ENCODE measurements at places on chromosomes 1 and 21.

GRCh38 chr1:166600574-166600973, 238.7 kb upstream of the POGK start:
- H3K4me3 ChIP-seq, result no peak overlapping the region
- peaks cover 3% of the 10 kb centered on the region for H3K27me3 ChIP-seq
- no peak overlapping the region for H3K27ac ChIP-seq
- no peak for DNase-seq

GRCh38 chr1:186873687-186874086, 44.9 kb downstream of the PLA2G4A start:
- H3K4me1 ChIP-seq, result no peaks in the 10 kb centered on the region
- no peak for DNase-seq
- H3K27ac ChIP-seq, result no peak overlapping the region
- H3K4me3 ChIP-seq, result no peak overlapping the region
- no peaks in the 10 kb centered on the region for H3K36me3 ChIP-seq
- H3K27me3 ChIP-seq, result no peaks in the 10 kb centered on the region

DNA sequence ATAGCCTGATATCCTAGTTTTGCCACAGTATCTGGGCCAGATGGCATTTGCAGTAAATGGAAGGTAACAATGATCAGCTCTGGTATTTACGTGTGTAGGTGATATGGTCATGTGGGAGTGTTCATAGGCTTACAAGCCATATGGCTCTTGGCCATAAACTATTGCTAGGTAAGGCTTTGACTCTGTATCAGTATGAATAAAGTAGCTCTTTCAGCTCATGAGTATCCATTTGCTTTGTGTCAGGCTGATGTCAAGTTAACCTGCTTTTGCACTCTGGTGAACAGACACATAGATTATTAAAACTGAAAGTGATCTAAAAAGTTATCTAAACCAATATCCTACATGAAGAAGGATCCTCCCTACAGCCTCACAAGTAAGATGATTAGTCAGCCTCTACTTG, 69.0 kb downstream of the DDR2 start:
- H3K36me3 ChIP-seq, result no peaks in the 10 kb centered on the region
- no peak overlapping the region for H3K27ac ChIP-seq
- DNase-seq, result no peak
- no peaks in the 10 kb centered on the region for H3K27me3 ChIP-seq
- no peaks in the 10 kb centered on the region for H3K4me1 ChIP-seq

DNA sequence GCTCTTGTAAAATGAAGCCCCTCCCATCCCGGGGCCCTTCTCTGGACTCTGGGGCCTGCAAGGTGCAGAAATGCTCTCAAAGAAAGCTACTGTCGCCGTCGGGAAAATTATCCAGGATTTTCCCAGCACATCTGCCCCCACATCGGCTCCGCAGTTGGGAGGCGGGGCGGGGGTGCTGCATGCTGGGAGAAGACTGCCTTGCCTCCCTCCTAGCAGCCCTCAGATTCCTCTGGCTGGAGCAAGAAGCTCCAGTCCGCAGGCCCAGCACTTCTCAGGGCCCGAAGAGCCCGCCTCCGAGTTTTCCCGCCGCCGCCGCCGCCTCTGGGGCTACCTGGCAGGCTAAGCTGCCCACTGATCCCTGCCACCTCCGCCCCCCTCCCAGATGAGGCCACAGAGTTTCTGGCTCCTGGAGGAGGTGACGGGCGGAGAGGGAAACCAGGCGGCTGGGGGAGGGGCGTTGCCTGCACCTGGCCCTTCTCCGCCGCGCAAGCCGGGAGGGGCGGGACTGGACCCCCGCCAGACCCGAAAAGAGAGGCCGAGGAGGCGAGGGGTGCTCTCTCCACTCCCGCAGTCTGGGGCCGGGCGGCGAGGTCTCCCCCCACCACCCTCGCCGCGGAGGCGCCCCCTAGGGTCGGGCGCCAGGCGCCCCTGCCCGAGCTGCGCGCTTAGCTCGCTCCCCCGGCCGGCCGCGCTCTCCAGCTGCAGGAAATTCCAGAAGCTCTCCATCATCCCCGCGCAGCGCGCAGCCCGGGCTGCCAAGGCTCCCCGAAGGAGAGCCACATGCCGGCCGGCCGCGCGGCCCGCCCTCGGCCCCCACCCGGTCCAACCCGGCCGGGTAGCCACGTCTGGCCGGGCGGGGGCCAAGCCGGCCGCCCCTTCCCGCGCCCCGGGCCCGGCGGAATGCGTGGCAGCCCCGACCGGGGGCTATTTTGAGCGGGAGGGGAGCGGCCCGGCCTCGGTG, 28.8 kb downstream of the AHDC1 start:
- no peak overlapping the region for H3K4me3 ChIP-seq
- peaks cover 18% of the 10 kb centered on the region for H3K4me1 ChIP-seq
- no peaks in the 10 kb centered on the region for H3K36me3 ChIP-seq
- DNase-seq, result peak; percentile 37

DNA sequence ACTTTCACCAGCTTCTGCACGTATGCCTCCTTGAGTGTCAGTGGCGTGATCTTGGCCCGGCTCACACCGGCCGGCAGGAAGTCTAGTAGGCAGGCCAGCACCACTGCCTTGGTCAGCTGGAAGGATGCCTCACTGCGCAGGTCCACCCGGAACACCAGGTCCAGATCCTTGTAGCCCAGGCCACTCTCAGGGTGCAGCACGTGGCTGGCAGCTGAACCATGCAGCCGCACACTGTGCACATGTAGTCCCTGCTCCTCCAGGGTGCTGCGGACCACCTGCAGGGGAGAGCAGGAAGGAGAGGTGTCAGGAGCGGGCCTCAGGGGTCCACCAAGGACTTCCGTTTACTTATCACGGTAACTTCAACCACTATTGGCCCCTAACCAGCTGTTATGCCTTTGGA, 6.0 kb downstream of the TENT5B start:
- no peaks in the 10 kb centered on the region for H3K36me3 ChIP-seq
- H3K4me3 ChIP-seq, result no peak overlapping the region
- H3K27me3 ChIP-seq, result peaks cover 11% of the 10 kb centered on the region
- H3K27ac ChIP-seq, result no peak overlapping the region

DNA sequence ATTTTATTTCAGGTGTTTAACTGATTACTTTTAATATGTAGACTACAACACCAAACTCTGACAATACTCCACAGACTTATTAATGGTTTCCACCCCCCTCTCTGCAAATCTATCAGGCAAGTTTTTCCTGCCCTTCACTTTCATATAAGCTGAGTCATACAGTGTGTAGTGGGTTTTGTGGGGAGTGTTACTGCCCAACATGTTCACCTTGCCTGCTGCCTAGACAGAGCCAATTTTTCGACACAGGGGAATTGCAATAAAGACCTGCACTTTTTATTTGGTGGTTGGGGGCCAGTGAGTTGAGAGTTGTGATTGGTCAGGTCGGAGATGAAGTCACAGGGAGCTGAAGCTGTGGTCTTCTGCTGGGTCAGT, 119.7 kb downstream of the PPIAL4G start:
- H3K4me3 ChIP-seq, result no peak overlapping the region
- no peaks in the 10 kb centered on the region for H3K27me3 ChIP-seq
- no peak overlapping the region for H3K27ac ChIP-seq
- no peak for DNase-seq
- H3K36me3 ChIP-seq, result no peaks in the 10 kb centered on the region
- peaks cover 24% of the 10 kb centered on the region for H3K4me1 ChIP-seq

GRCh38 chr1:20142001-20142710, 3.0 kb downstream of the PLA2G2F start:
- H3K4me1 ChIP-seq, result no peaks in the 10 kb centered on the region
- no peak overlapping the region for H3K27ac ChIP-seq
- H3K27me3 ChIP-seq, result no peaks in the 10 kb centered on the region
- H3K36me3 ChIP-seq, result no peaks in the 10 kb centered on the region
- DNase-seq, result no peak

- peak overlapping the region; percentile 56 for H3K4me3 ChIP-seq
- peak overlapping the region; percentile 60 for H3K27ac ChIP-seq
Measured at GRCh38 chr1:160576390-160576789, 2.9 kb downstream of the CD84 start.

DNA sequence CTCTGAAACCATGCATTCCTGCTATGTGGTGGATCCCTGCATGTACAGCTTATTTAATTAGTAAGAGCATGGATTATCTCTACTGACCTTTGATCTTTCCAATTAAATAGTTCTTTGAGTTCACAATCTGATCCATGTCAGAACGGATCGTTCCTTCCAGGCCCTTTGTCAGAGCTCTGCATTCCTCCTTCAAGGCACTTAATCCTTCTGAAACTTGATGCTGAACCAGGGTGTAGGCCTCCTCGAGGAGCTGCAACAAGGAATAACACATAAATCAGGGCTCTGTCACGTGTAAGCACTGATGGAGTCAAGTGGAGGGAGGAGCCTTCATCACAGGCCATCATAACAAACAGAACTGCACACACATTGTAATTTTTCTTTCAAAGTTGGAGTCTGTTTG, 68.4 kb upstream of the EDEM3 start:
- no peaks in the 10 kb centered on the region for H3K27me3 ChIP-seq
- H3K27ac ChIP-seq, result no peak overlapping the region
- no peaks in the 10 kb centered on the region for H3K4me1 ChIP-seq
- no peak for DNase-seq

DNA sequence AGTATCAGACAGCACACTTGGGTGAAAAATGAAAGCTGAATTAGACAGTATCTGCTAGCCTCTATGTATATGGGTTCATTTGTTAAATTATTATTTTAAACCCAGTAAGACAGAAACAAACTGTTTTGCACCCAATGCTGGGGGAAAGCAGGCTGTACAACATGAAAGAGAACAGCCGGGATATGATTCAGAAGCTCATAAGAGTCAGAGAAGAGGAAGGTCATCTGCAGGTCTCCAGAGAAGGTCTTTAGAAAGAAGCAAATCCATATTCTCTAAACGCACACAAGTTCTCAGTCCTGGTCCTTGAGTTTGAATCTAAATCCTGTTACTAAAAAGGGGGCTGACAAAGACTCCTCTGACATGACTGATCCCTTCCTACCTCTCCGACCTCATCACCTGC, 155.1 kb downstream of the SIPA1L2 start:
- DNase-seq, result no peak
- H3K4me3 ChIP-seq, result no peak overlapping the region

GRCh38 chr1:58013237-58013636, 533.3 kb downstream of the OMA1 start:
- no peaks in the 10 kb centered on the region for H3K36me3 ChIP-seq
- peaks cover 2% of the 10 kb centered on the region for H3K27me3 ChIP-seq
- no peak for DNase-seq
- no peak overlapping the region for H3K4me3 ChIP-seq
- H3K27ac ChIP-seq, result no peak overlapping the region

- DNase-seq, result no peak
- H3K4me3 ChIP-seq, result no peak overlapping the region
- H3K27ac ChIP-seq, result no peak overlapping the region
- no peaks in the 10 kb centered on the region for H3K4me1 ChIP-seq
- no peaks in the 10 kb centered on the region for H3K36me3 ChIP-seq
Measured at GRCh38 chr1:171939740-171940139, 98.4 kb downstream of the DNM3 start.

DNA sequence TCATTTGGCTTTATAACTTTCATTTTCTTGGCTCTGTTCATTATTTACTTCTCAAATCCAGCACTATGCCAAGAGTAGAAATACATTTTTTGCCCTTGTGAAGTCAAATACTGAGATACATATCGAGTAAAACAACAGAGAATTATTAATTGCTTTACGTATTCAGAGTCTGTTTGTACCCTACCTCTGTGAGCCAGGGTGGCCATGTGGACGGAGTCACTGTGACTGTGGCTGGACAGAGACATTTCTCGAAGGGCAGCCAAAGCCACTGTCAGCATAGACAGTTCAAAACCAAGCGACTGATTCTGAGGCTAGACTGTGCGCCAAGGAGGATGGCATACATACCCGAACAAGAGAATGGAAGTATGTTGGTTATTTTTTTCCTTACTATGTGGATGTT, 391.0 kb upstream of the PROX1 start:
- peaks cover under 1% of the 10 kb centered on the region for H3K27me3 ChIP-seq
- no peaks in the 10 kb centered on the region for H3K36me3 ChIP-seq
- no peaks in the 10 kb centered on the region for H3K4me1 ChIP-seq
- H3K27ac ChIP-seq, result no peak overlapping the region
- no peak overlapping the region for H3K4me3 ChIP-seq
- no peak for DNase-seq

DNA sequence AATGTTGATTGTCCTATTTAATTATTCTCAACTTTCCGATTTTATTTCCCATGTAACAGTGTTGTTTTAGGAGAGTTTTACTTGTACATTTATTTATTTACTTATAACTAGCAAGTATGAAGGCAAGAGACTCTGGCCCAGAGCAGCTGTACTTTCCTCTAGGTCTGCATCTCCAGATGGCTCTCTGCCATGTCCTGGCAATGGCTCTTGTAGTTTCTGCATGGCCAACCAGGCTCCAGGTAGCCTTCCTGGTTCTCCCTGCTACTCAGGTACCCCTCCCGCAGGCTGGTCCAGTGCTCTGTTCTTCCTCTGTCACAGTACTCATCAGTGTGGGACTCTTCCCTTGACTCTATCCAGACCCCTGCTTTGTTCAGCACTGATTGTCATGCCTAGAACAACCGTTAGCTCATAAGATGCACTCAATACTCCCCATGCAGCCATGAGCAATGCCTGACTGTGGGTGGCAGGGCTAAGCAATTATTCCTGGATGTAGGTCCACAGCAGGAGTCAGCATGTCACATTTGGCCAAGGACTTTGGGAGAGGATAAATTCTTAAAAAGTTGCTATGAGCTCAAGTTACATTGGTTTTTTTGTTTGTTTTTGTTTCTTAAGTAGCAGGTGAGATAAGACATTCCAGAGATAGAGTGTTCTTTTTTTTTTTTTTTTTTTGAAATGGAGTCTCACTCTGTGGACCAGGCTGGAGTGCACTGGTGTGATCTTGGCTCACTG, 10.9 kb upstream of the IL20 start:
- no peak overlapping the region for H3K4me3 ChIP-seq
- H3K27ac ChIP-seq, result no peak overlapping the region
- H3K4me1 ChIP-seq, result peaks cover 10% of the 10 kb centered on the region
- H3K36me3 ChIP-seq, result no peaks in the 10 kb centered on the region
- no peaks in the 10 kb centered on the region for H3K27me3 ChIP-seq
- no peak for DNase-seq

- no peaks in the 10 kb centered on the region for H3K27me3 ChIP-seq
- DNase-seq, result no peak
- no peaks in the 10 kb centered on the region for H3K4me1 ChIP-seq
- H3K36me3 ChIP-seq, result no peaks in the 10 kb centered on the region
- H3K27ac ChIP-seq, result no peak overlapping the region
Measured at GRCh38 chr1:192958871-192959270, 100.3 kb downstream of the UCHL5 start.

- H3K27me3 ChIP-seq, result no peaks in the 10 kb centered on the region
- no peak overlapping the region for H3K4me3 ChIP-seq
- H3K27ac ChIP-seq, result no peak overlapping the region
- no peak for DNase-seq
- H3K36me3 ChIP-seq, result no peaks in the 10 kb centered on the region
- no peaks in the 10 kb centered on the region for H3K4me1 ChIP-seq
Measured at GRCh38 chr1:231971397-231972110, 345.0 kb downstream of the DISC1 start.

GRCh38 chr21:45922648-45923047, 58.9 kb upstream of the COL6A1 start:
- DNase-seq, result no peak
- no peak overlapping the region for H3K4me3 ChIP-seq
- H3K27me3 ChIP-seq, result no peaks in the 10 kb centered on the region
- H3K36me3 ChIP-seq, result no peaks in the 10 kb centered on the region
- peaks cover 18% of the 10 kb centered on the region for H3K4me1 ChIP-seq
